ENCODE measurements at places on chromosomes 6 and 20. TPM values are rescaled to one million over a fixed set of nuclear protein-coding genes. Genes with fewer than 3 reads are reported as not detected.

DNA sequence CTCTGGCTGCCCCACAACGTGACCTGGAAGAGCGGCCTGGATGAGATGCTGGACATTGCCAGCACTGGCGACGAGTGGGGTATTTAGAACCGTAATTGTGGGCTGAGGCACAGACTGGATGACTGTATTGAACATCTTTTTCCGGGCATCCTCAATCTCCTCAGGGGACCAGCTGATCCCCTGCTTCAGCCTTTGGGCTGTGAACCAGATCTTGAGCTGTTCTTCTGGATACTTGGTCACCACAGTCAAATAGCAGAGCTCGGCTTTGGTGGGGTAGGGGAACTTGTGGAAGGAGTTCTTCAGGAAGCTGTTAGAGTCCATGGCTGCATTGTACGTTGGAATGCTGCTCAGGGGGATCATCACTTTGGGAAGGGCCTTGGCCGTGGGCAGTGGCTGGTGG is 66.3 kb downstream of the PLCG1 start:
- no peaks in the 10 kb centered on the region for H3K4me1 ChIP-seq
- no peak overlapping the region for H3K27ac ChIP-seq
- DNase-seq, result no peak
- H3K27me3 ChIP-seq, result no peaks in the 10 kb centered on the region
- peaks cover 6% of the 10 kb centered on the region for H3K36me3 ChIP-seq

DNA sequence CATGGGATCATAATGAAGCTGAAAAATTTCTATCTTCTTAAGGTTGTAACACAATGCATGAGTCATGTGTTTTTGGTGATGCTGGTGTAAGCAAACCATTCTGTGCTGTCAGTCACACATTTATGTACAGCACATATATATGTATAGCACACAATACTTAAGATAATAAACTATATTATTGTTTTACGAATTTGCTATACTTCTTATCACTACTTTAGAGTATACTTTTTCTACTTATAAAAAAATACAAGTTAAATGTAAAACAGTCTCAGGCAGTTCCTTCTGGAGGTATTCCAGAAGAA is 920.1 kb upstream of the FLRT3 start:
- H3K36me3 ChIP-seq, result no peaks in the 10 kb centered on the region
- no peak overlapping the region for H3K27ac ChIP-seq
- no peaks in the 10 kb centered on the region for H3K4me1 ChIP-seq
- DNase-seq, result no peak
- no peaks in the 10 kb centered on the region for H3K27me3 ChIP-seq

DNA sequence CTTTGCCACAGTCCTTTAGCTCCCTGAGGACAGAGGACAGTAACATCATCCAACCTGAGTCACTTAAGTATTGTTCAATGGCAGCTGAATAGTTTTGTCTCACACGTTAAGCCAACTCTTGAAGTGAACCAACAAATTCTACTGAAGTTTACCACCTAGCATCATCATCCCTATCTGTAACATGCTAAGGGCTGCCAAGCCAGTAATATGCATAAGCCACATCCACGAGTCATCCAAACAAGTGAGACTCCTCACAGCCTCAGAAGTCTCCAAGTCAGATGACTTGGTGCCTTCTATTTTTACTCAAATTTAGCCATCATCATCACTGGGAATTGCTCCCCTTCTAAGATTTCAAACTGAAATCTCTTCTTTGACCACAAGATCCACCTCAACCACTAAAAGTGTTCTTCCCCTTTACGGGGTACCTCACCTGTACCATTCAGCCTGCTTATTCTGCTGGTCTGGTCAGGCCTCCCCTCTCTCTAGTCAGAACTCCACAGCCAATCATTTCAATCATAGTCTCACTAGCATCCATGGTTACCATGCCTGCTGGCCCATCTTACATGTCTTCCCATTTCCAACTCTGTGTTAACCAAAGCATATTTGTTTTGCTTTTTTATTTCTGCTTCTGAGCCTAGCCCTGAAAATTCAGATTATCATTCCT is 73.7 kb downstream of the DTNBP1 start:
- no peak overlapping the region for H3K27ac ChIP-seq
- no peaks in the 10 kb centered on the region for H3K4me1 ChIP-seq
- no peaks in the 10 kb centered on the region for H3K27me3 ChIP-seq
- no peaks in the 10 kb centered on the region for H3K36me3 ChIP-seq
- peak; percentile 63 for DNase-seq
- no peak overlapping the region for H3K4me3 ChIP-seq

DNA sequence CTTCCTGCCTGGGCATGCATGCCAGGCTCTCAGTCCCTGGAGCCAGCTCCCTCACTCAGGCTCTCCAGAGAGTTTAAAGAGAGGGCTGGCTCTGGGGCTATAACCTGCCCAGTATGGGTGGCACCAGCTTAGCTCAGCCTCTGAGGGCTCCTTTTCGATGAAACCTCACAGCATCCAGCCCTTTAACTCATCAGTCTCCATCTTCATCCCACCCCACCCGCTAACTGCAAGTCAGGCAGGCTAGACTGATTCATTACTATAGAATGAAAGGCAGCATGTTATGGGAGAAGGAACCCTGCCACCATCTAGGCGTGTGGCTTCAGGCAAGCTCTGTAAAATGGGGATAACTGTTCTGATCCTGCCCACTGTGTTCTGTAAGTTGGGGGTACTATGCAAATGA is 53.5 kb downstream of the RAB44 start:
- DNase-seq, result no peak
- H3K27ac ChIP-seq, result no peak overlapping the region
- H3K27me3 ChIP-seq, result peaks cover 9% of the 10 kb centered on the region

- no peak for DNase-seq
- no peaks in the 10 kb centered on the region for H3K27me3 ChIP-seq
- no peak overlapping the region for H3K4me3 ChIP-seq
- no peaks in the 10 kb centered on the region for H3K36me3 ChIP-seq
These were observed 16.2 kb downstream of the STAU1 start for GRCh38 chr20:49171909-49172308.

- H3K36me3 ChIP-seq, result no peaks in the 10 kb centered on the region
- no peaks in the 10 kb centered on the region for H3K27me3 ChIP-seq
- no peak overlapping the region for H3K27ac ChIP-seq
- DNase-seq, result peak; percentile 14
These were observed 825.5 kb upstream of the MANEA start for GRCh38 chr6:94751641-94752329.

- H3K27ac ChIP-seq, result no peak overlapping the region
- H3K4me1 ChIP-seq, result no peaks in the 10 kb centered on the region
- H3K4me3 ChIP-seq, result no peak overlapping the region
- H3K27me3 ChIP-seq, result peaks cover 2% of the 10 kb centered on the region
- DNase-seq, result no peak
- no peaks in the 10 kb centered on the region for H3K36me3 ChIP-seq
These were observed 22.5 kb upstream of the TAGAP start for GRCh38 chr6:159067334-159067733.

GRCh38 chr6:123888771-123889513 is 85.3 kb downstream of the NKAIN2 start:
- no peaks in the 10 kb centered on the region for H3K36me3 ChIP-seq
- no peak for DNase-seq
- H3K27ac ChIP-seq, result no peak overlapping the region
- no peaks in the 10 kb centered on the region for H3K27me3 ChIP-seq

DNA sequence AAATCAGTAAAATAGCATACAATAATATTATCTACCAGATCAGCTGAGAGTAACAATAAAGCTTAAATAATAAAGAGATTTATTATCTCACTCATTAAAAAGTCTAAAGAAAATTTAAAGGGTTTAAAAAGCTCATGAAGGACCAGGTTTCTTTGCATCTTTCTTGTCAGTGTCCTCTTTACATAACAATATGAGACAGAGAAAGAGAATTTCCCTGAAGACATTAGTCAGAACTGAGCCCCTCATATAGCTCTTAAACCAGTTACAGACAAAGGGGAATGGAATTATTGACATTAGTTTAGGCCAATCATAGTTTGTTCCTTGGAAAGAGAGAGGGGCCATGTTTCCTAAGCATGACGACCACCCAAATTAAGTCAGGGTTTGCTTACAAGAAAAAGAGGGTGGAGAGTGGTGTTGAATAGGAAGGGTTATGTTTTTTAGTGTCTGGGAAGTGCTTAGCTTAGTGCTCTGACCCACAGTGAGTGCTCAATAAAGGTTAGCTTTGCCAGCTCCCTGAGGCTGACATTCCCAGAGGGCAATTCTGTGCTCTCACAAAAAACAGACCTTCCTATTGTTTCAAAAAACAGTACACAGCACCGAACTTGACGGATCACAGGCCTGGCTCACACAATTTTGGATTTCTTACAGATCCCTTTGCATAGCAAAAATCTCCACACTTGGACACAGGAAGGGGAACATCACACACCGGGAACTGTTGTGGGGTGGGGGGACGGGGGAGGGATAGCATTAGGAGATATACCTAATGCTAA is 3.6 kb upstream of the PLCB1 start:
- no peak for DNase-seq
- H3K27me3 ChIP-seq, result no peaks in the 10 kb centered on the region
- no peak overlapping the region for H3K27ac ChIP-seq

DNA sequence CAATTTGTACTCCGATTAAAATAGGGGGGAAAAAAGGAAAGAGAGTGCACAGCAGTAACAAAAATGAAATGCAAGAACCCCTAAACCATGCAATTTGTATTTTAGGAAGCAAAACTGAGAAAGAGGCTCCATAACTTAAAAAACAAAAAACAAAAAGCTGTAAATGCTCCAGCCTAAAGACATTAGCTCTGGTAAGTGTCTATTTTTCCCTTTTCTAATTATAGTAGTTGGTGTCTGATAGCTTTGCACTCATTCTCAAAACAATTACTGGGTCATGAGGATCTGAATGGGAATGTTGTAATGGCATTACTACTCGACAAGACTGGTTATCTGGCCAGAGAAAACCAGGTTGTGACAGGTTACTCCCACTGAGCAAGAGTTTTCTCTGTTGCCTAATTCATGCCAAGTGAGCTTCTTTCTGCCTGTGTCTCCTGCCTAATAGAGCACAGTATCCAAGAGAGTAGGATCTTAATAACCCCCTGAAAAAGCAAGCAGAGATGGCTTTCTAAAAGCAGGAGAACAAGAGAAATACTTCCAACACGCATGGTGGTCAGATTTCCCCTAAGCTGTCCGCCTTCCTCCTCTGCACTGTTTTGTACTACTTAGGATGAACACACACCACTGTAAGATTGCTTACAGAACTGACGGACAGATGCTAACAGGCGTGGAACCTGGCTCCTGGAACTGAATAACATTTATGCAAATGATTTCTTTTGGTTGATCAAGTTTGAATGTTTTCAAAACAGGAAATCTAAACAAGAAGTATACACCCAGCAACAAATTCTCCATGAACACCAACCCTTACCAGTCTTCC is 86.4 kb downstream of the FKBP5 start:
- no peaks in the 10 kb centered on the region for H3K27me3 ChIP-seq
- H3K4me3 ChIP-seq, result no peak overlapping the region
- DNase-seq, result peak; percentile 69
- H3K27ac ChIP-seq, result peak overlapping the region; percentile 52

DNA sequence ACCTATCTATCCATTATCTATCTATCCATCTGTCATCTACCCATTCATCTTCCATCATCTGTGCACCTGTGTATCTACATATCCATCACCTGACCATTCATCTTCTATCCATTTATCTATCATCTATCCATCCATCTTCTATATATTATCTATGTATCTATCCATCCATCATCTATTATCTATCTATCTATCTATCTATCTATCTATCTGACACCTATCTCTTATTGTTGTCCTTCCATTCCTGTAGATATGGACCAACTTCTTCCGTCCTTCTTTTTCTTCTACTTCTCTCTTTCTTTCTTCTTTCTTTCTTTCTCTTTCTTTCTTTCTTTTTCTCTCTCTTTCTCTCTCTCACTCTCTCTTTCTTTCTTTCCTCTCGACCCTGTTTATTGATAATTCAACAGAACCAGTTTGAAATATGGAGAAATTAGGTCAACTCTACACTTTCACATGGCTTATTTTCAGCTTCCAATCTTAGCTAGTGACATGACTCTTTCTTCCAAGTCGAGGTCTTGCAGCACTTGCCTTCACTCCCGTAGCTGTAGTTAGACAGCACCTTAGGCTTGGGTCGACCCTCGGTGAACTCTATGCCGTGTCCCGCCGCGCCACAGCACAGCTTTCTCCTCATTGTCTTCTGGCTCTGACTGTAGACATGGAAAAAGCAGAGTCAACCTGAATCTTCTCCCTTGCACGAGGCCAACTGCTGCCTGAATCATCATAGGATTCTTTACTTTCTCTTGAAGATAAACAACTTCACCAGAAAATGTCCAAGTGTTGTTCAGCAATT is 110.4 kb upstream of the EXOC2 start:
- no peak overlapping the region for H3K4me3 ChIP-seq
- no peak for DNase-seq
- H3K27me3 ChIP-seq, result no peaks in the 10 kb centered on the region
- H3K36me3 ChIP-seq, result no peaks in the 10 kb centered on the region
- H3K27ac ChIP-seq, result no peak overlapping the region

GRCh38 chr6:135464634-135465033 is 32.9 kb downstream of the AHI1 start:
- DNase-seq, result no peak
- peaks cover 4% of the 10 kb centered on the region for H3K36me3 ChIP-seq
- H3K27me3 ChIP-seq, result no peaks in the 10 kb centered on the region
- no peak overlapping the region for H3K27ac ChIP-seq
- H3K4me3 ChIP-seq, result no peak overlapping the region

MAN1A1 gene
- polyA plus RNA-seq, result 39.5 TPM

OPN5 gene
- not detected for polyA plus RNA-seq

TDP2 gene
- polyA plus RNA-seq, result 32.5 TPM

LPA gene
- not detected for polyA plus RNA-seq
